A673 (cell line): ENCODE measurements at places on chromosomes 2 and 18. TPM values are rescaled to one million over a fixed set of nuclear protein-coding genes. Genes with fewer than 3 reads are reported as not detected.

CPO gene
- total RNA-seq: not detected in 2 replicates

POTEE gene
- total RNA-seq: 0.07 and 0.09 TPM in 2 replicates

GRCh38 chr2:208970070-208970469, 453.8 kb upstream of the MAP2 start:
- no peak for DNase-seq

DNA sequence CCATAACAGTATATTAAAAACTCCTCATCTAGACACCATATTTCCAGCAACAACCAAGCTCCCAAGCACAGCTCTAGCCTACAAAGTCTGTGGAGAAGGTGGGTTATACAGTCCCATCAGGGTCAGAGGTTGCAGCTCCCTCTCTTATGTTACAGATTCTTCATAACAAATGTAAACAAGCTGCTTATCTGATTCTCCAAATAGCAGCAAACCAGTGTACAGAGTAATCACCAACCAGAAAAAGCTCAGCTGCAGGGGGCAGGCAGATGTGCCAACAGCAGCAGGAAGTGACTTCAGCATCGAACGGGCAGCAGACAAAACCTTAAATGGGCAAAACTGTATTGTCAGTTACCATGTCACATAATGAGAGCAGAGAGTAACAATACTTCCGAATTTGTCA, 52.9 kb upstream of the NABP1 start:
- DNase-seq: peak; percentile 80

GRCh38 chr18:48944634-48945033, 6.1 kb downstream of the SMAD7 start:
- no peak for DNase-seq

DNA sequence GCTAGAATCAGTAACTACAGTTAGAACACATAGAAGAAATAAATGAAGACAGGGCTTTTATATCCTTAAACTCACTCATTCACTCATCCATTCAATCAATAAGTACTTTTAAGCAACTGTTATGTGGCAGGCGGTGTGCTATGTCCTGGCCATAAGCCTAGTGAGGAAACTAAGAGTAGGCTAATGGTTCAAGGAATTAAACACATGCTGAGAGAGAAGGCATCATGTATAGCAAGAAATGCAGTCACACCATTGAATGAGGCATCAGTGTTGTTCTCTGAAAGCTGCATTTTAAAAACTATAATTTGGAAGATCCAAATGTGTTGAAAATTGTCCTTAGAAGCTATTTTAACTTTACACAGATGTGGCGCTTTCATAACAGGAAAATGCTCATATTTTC, 86.5 kb upstream of the DTNA start:
- DNase-seq: peak; percentile 21

CCDC68 gene
- total RNA-seq: not detected in 2 replicates

SCTR gene
- total RNA-seq: 0.50 TPM in 1 of 2 replicates, not detected in the other

DNA sequence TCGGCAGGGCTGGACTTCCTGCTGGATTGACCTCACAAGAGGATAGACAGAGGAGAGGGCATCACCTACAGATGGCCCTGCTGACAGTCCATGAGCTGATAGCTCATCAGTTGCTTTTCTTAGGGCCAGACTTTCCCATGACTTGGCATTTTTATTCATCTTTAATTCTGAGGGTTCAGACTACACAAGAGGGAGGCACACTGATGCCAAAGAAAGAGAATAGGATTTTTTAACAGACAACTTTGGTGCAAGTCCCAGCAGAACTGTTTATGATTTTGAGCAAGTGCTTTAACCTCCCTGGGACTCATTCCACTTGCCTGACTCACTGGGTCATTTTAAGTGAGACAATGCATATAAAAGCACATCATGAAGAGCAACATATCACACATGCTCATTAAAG, 299.2 kb downstream of the INSIG2 start:
- no peak for DNase-seq

DNA sequence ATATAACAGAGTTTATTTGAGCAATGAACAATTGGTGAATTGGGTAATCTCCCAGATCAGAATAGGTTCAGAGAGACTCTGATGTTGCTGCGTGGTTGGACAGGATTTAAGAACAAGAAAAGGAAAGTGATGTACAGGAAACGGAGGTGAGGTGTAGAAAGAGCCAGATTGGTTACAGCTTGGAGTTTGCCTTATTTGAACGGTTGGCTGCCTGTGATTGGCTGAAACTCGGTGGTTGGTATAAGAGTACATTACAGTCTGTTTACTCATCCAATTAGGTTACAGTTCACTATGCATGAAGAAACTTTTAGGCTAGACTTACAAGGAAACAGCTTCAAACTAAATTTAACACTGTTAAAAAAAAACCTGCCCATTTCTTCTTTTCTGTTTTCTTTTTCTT, 68.0 kb upstream of the CABLES1 start:
- DNase-seq: peak; percentile 24
